Bronchial epithelial cell (primary cell): ENCODE measurements at places on chromosomes 2 and 18.

DNA sequence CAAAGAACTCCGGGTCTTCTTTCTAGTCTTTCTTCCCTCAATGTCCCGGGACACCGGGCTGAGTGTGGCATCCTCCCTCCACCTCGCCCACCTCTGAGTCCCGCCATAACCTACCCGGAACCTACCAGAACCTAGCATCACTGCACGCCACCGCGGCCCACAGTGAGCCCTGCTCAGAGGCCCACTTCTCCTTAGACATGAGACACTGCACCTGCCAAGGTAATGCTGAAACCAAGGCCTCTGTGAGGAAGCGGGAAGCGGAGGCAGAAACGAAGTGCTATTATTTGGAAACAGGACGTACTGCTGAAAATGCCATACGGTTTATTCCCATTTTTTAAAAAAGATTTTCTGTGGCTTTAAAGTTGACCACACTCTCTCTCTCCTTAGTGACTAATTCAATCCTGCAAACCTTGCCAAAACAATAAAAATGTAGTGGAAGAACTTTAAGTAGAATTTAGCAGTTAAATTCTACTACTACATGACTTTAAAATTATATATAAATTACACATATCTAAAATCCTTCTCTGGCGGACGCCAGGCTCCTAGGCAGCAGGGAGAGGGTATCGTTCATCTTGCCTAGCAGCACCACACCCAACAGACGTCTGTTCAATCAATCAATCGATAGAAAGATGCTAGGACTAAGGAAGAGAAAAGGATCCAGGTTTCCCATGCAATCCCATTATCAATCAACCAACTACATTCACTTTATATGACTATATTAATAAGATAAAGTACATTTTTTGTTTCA is 82.0 kb downstream of the ZNF516 start:
- DNase-seq: no peak

GRCh38 chr2:58476556-58476955 is 235.4 kb upstream of the FANCL start:
- DNase-seq: no peak

- no peak for DNase-seq
Observed at GRCh38 chr18:4758980-4759379, 303.9 kb upstream of the DLGAP1 start.

DNA sequence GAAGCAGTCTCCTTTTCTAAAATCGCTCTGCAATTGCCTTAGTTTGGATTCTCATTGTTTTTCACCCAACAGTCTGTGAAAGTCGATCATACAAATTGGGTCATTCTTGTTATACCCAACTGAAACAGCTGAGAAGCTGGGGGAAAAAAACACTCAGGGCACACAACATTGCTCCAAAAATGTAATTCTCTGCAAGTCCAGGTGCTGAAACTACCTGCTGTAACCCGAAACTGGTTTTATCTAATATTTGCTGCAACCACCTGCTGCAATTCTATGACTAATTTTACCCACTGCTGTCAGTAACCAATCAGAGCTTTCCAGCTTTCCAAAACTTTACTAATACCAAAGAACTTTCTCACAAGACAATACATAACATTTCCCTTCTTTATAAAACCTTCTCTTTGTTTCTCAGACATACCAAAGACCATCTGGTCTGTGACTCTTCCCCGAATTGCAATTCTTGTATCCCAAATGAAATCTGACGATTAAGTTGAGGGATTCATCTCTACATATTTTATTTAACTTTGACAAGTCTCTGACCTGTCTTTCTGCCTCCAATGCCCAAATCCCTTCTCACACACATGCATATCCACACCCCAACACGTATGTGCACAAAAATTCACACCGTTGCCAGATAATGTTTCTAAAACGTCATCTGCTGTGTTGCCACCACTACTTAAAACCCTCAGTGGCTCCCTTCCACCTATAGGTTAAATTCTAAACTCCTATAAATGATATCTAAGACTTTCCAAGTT is 198.3 kb downstream of the PIEZO2 start:
- no peak for DNase-seq

- DNase-seq: no peak
Observed at GRCh38 chr18:56273541-56274219, 364.7 kb downstream of the TXNL1 start.

- DNase-seq: peak; percentile 67
Observed at GRCh38 chr2:152497481-152498052, 162.6 kb downstream of the FMNL2 start.

- no peak for DNase-seq
Observed at GRCh38 chr2:194962254-194962653, 694.8 kb upstream of the SLC39A10 start.

DNA sequence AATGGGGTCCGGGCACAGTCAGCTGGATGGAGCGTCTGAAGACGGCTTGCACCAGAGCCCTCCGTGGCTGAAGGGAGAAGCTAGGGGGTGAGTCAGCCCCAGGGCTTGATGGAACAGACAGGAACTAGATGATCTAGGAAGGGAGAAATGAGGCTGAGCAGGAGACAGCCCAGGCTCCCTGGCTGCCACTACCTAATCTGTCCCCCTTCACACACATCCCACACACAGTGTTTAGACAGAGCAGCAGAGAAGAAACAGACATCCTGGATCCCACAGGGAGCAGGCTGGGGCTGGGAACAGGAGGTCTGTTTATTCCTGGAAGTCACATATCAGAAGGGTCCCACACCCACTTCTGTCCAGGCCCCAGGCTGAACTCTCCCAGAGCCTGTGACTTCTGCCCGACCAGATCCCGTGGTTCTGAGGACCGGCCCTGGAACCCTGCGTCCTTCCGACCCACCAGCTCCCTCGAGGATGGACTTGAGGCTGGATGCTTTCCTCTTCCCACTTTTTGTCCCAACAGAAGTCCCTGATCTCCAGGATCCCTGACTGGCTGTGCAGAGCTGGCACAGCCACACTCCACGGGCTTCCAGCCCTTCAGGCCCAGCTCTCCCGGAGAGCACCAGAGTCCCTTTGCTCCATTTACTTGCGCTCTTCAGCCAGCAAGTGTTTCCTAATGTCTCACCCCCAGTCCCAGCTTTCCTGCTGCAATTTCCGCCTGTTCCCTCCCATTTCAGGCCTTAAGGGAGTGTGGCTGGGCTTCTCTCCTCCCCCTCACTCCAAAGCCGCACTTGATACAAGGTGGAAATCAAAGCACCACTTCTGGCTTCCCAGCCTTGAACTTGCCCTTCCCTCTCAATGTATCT is 1.5 kb upstream of the GPBAR1 start:
- DNase-seq: peak; percentile 50

DNA sequence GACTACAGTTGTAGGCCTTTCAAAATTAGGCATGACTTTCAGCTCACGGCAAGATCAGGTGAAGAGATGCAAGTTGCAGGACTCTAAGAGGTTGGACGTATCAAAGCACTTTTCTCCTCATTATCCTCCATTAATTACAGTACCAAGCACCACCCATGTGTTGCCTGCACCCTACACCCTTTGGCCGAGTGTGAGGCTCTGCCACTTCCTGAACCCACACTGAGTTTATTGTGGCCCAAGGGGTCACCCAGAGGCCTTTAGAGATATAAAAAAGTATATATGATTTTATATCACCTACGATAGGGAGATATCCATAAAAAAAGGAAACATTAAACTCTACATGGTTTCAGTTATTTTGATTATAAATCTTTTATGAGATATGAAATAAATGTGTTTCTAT is 2.8 kb downstream of the UGT1A8 start:
- no peak for DNase-seq

GRCh38 chr2:13260402-13260801 is 543.7 kb downstream of the TRIB2 start:
- DNase-seq: peak; percentile 2

DNA sequence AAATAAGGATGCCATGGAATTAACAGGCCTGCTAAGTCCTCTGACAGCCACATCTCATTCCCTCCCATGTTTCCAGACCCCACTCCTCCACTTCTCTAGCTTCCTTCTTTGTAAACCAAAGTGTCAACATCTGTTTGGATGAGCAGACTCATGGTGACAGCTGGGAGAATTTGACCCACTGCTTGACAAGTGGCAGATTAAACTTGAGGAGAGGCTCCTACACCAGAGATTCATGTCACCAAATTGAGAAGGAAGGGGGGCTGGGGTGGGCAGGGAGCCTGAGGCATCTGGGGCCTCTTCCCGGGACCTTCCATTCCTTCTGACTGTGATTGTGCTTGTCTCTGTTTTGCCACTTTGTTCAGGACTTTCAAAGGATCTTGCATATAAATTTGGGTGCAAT is 41.0 kb upstream of the IGFBP5 start:
- no peak for DNase-seq

DNA sequence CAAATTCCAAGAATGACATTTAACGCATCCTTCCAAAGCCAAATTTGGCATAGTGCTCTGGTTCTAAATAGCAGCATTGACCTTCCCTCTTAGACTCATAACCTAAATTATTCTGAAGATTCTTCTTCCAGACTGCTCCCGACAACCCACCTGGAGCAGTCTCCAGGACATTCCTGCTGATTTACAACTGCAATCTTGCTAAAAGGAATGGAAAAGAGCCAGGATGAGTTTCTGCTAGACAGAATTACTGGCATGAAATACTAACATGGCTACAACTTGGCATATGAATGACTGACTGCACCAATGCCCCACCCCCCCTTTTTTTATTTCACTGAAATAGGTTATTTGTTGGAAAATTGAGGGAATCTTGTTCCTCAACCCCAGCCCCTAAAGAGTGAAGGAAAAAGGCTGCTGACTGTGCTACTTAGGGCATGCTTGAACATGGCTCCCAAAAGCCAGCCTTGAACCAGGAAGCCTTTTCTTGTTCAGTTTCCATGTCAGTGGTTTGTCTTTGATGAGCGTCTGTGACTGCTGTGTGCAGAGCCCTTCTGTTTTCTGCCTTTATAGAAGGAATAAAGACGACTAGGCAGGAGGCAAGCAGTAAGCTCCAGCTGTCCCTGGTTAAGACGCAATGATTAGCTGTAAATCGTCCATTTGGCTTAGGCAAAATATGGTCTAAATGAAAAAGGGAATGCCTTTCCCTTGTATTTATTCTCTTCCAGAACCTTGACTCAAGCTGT is 47.4 kb upstream of the ITGB6 start:
- no peak for DNase-seq

DNA sequence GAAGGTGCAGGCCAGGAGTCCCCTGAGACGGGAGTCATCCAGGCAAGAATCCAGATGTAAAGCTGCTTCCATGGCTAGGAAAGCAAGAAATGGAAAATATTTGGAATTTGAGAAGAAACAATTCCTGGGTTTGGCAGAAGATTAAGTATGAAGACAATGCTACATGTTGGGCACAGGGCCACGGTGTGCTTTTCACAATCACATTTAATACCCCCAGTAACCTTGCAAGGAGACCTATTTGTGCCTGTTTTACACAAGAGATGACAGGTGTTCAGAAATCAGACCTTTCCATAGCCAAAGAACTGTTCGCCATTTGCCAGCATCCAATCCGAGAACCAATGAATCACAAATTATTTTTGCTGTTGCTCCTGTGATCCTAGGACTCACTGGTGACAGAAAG is 50.5 kb downstream of the KCTD1 start:
- no peak for DNase-seq

DNA sequence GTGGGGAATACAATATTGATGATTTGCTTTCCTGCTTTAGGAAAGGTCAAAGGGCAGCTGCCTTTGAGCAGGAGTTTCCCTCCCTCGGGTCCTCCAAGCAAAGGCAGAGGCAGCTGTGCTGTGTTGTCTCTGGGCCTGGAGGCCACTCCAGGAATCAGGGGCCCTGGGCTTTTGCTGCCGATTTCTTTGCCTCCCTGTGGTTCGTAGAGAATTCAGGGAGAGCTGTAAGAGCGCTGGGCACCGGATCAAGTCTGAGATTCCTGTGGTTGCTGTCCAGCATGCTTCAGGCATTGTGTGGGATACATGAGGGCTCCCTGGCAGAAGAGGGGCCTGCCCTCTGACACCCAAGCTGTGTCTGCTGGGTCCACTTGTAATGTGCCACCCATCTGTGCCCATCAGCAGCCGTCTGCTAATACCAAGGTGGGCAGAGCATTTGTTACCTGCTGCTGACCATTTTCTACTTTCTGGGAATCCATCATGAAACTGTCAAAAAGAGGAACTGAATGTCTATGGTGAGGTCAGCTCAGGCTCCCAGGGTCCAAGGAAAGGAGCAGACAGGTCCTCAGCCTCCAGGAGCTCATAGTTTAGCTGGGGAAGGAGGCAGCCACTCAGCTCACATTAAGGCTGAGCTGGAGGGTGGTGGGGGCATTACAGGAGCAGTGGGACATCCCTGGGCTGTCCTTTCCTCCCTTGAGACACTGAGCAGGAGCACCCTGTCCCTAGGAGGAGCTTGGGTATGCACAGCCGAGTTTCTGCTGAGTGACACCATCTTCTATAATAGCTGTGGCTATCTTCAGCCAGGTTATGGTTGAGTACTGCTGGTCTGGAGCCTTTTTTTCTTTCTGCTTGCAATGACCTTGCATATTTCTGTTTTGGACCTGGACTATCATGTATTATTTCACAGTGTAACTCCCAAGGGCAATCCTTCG is 68.5 kb downstream of the CTIF start:
- DNase-seq: no peak

GRCh38 chr2:206064077-206064476 is 21.9 kb downstream of the INO80D start:
- no peak for DNase-seq

- DNase-seq: no peak
Observed at GRCh38 chr2:182914852-182915251, 48.4 kb upstream of the FRZB start.

DNA sequence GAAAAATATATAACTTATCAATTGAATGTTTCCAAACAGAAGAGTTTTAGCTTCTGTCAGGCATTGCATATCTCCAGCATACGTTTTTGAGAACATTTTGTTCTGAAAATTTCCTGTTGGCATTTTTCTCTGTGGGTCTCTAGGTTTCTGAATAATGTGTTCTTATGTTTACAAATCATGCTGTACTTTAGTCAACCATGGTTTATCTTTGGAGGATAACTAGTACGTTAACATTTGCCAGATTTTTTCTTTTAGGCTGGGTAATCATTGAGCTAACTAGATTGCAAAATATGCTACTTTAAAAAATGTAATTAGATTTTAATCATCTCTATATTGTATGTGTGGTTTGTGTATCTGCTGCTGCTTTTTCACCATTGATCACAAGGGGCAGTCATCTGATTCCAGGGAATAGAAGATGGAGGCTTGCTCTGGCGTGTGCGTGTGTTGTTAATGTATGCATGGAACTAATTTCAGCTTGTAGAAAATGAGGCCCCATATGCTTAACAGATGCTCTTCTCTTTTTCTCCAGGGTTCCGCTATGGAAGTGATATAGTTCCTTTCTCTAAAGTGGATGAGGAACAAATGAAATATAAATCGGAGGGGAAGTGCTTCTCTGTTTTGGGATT is 21.3 kb downstream of the XRCC5 start:
- DNase-seq: no peak

DNA sequence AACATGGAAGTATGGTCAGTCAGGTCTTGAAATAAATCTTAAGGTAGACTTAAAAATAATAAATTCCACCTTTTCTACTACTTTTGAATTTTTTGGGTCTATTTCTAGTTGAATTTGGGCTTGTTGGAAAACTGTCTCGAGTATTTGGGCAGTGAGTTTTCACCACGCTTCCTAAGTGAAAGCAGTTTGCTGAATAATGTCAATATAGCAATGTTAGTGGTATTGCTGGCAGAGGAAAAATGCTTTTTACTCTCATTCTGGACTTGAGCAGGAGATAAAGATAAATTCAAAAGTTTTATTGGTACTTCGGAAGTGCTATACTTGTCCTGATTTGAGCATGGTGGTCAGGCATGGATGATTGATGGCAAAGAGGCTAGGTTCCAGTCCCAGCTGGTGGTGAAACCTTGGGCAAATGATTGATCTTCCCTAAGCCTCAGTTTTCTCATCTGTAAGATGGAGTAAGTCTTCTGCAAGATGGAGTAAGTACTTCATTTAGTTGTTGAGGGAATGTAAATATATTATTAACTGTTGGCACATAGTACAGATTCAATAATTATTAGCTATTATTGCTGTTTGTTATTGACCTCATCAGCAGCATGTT is 503.5 kb upstream of the ZEB2 start:
- no peak for DNase-seq
